ENCODE measurements at places on chromosomes 2 and 18.

DNA sequence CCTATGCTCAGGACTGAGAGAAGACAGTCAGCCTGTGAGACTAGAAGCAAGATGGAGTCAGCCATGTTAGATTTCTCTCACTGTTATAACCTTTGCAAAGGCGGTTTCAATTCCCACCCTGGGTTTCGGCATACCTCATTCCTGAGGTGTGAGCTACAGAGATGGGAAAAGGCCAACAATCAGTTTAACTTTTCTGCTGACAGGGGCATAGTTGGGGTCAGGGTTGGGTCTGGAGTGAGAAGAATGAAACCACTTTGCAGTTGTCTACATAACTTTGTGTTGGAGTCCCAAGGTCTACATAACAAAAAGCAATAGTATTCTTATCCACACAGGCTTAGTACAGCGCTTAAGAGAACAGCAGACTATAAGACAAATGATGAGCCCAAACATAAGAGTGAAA, 28.1 kb upstream of the FEZ2 start:
- DNase-seq, result no peak

- DNase-seq, result no peak
These were observed 29.2 kb downstream of the ATP6V1C2 start for GRCh38 chr2:10750610-10751009.

DNA sequence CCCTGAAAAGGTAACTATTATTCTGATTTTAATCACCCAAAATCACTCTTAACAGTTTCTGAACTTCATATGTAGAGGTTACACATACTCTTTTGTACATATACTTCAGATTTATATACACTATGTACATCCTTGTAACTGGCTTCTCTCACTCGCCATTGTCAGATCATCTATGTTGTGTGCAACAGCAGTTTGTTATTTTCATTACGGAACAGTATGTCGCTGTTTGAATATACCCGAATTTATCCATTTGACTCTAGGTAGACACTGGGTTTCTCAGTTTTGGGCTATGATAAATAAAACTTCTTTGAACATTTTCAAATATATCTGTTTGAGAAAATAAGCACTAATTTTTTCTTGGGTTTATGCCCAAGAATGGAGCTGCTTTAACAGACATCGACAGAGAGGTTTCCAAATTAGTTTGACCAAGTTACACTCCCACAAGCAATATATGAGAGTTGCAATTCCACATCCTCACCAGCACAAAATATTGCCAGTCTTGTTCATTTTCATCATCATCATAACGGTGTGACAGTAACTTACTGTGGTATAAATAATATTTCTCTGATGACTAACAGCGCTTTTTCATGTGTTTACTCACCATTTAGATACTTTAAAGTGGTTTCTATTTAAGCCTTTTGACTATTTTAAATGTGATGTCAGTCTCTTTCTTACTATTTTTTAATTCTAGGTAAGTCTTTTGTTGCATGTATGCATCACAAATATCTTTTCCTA, 80.9 kb downstream of the SMC6 start:
- no peak for DNase-seq

DNA sequence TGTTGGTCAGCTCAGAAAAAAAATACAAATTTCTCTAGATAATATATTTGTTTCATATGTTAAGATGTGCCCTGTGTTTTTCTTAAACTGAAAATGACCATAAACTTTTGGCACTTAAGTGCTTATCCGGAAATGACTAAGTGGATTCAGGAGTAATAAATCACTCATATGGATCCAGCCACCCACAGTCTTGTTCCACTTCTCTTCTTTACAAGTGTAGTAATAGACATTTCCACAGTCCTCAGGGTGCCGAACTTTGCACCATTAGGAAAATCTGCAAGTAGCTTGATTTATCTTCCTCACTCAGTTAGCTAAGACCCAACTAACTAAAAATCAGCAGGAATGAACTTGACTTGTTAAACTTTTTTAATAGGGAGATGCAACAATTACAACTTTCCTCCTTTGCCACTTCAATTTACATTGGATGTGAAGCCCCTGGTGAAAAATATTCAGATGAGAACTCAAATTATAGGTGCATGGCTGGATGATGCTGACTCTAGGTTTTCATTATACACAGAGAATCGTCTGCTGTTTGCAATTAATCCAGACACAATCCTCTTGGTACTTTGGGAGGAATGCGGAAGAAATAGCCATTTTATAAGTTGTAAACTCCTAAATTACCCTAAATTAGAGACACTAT, 322.5 kb downstream of the ARHGAP15 start:
- DNase-seq, result peak; percentile 2

- DNase-seq, result peak; percentile 30
These were observed at the start of gene RAD51AP2 for GRCh38 chr2:17518212-17519154. TSS of gene RAD51AP2 (minus strand) at chr2:17518440. CDS start at chr2:17518415, 25 bp downstream.

DNA sequence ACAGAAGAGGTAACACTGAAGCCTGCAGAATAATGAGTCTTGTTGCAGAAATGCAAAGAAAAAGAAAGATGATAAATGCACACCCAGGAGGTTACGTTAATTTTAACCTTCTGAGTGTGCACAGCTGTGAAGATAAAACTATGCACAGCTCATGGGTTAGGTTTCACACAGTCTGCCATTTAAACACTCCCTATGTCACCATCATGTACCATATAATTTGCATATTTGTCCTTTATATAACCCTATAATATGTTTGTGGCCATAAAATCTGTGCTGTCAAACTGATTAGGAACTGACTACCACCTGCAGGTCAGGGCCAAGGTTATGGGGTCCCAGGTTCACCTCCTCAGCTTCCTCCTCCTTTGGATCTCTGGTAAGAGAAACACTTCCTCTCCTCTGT, 205.5 kb downstream of the RPIA start:
- DNase-seq, result no peak

DNA sequence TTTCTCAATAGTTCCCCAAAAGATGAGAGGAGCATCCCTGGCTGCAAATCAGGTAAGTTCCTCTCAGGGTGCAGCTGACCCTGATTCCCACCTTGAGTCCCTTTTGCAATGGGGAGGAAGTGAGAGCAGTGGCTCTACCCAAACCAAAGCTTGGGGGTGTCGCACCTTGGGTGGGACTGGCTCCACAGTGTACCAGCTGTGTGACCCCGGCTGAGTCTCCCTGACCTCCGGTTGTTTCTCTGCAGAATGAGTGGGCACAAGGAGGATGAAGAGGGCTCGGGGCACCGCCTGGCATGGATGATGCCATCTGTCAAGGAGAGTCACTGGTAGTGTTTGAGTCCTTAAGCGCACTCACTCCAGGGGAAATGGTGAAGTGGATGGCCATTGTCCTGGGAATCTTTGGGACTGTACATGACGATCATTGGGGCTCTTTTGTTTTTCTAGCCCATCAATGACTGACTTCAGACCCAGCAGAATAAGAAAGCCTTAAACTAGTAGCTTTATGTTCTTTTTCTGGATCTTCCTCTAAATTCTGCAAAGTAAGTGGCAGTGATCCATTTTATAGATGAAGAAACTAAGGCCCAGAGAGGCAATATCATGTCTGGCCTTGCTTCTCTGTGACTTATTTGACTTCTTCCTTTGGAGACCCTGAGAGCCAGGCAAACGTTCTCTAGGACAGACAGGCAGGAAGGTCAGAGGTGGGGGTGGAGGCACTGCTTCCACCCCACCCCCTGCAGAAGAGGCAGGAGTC, 106.3 kb upstream of the ST3GAL5 start:
- no peak for DNase-seq

GRCh38 chr2:33291278-33292013, 185.0 kb upstream of the RASGRP3 start:
- DNase-seq, result no peak

- DNase-seq, result no peak
These were observed 108.0 kb upstream of the TNP1 start for GRCh38 chr2:216967889-216968288.

DNA sequence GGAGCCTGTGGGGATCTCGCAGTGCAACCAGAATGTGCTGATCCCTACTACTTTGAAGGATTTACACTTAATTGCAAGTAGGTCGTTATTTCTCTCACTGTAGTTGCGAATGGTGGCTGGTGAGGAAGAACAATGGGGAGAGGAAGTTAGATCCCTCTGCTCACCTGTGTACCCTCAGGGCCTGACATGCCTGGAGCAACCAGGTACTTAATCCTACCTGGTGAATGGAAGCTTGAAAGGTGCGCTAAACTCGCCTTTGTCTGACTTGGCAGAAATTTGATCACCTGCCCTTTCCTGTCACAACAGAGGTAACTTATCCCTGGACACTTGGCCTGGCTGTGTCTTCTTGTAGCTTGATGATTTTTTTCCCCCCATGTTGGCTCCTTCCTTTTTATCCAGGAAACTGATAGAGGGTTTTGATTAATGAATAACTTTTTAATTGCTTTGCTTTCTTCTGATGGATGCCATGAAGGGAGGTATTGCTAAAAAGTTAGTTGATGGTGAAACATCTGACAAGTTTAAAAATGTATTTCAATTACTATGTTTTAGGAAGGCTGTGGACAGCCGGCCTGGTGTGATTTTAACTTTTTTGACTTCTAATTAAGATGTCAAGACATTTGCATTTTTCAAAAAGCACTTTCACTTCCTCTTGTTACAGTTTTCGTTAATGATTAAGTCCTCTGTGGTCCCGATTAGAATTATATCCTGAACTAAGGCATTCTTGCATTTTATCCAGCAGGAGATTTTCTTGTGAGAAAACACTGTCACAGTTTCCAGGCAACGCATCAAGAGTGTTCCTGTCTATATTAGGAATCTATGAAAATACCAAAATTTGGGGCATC, 9.2 kb downstream of the SGPP2 start:
- no peak for DNase-seq

- DNase-seq, result peak; percentile 89
These were observed 273.0 kb upstream of the ID2 start for GRCh38 chr2:8408560-8409460.

DNA sequence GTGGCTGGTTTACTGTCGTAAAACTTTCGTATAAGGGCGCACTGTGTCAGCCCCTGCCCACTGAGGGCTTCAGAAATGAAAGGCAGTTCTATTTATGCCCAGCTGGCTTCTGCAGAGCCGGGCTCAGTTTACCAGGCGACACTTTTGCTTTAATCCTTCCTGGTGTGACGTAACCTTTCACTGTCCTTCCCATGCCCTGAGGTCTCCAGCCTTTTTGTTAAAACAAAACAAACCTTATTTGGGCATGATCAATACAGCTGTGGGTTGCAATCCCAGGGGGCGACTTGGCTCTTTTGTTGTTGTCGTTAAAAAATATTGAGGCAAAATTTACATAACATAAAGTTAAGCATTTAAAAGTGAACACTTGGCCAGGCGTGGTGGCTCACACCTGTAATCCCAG, 85.3 kb downstream of the AGAP1 start:
- DNase-seq, result no peak

- DNase-seq, result no peak
These were observed 235.9 kb upstream of the KCNJ3 start for GRCh38 chr2:154462634-154463033.

GRCh38 chr2:239465017-239466001, 64.5 kb upstream of the HDAC4 start:
- no peak for DNase-seq

GRCh38 chr18:77012806-77013541, 119.6 kb downstream of the MBP start:
- DNase-seq, result no peak

DNA sequence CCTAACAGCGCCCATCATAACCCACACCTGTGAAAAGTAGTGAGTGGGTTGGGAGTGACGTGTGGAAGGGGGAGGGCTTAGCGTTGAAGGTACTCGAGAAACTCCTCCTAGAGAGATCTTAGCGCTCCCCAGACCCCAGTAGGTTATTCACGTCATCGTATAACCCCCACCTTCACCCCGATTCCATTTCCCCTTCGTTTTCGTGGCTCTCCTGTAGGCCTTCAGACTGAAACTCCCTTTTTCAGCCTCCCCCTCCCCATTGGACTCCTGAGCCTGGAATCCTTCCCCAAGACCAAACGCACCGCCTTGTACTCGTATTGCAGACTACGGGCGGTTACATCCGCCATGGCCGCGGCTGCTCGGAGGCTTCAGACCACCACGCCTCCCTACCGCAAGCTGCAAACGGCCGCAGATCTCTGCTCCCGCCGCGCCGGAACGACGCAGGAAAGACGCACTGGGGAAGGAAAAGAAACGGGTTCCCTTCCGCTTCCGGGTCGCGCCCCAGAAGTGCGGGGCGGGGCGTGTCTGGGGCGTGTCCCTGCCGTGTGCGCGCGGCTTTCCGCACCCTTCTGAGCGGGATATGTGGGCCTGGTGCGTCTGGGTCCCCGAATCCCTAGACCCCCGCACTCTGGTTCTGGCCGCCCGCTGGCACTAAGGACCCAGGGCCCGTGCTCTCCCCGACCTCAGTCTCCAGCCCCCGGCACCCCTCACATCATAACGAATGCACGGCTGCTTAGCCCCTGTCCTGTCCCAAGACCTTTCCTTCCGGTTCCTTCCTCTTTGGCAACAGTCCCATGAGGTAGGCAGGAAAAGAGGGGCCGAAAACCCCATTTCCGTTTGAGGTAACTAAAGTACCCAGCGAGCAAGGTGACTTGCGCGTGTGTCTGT, at the start of gene SNRNP200:
Gene SNRNP200, minus strand, starts transcription at position 456 of the 888 bp plus-strand sequence. Its CDS starts 109 bp downstream, at position 347.
- peak; percentile 93 for DNase-seq

DNA sequence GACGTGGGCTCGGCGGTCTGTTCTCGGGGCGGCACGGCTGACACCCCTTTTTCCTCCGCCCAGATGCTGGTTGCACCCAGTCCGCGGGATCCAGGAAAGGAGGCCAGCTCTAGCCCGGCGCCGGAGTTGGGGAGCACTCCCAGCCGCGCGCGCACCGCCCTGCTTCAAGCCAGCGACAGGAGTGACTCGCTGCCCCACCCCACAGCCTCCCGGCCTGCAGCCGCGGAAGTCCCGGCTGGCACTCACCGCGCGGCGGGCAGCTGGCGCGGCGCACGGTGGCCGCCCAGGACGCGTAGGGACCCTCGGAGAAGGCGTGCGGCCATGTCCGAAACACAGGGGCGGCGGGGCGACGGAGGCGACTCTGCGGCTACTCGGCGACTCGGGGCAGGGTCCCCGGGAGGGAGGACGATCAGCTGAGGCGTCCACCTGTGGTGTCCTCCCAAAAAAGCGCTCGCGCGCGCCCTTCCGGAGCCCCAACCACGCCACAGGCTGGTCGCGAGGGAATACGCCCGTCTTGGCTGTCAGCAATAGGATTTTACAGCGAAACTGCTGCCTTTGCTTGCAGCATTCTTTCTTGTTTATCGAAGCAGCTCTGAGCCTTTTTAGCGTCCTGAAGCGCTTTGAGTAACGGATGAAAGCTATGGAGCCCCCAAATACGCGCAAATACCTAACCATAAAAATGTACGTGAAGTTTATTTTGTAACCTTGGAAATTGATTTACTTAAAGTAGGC, at the start of gene ACADL:
Gene ACADL, minus strand, starts transcription at position 507 of the 732 bp plus-strand sequence. Its CDS starts 184 bp downstream, at position 323.
- peak; percentile 5 for DNase-seq

GRCh38 chr2:223081789-223082188, 29.8 kb downstream of the KCNE4 start:
- no peak for DNase-seq
